ENCODE measurements at places on chromosomes 3 and 15.

- peak overlapping the region; percentile 11 for H3K4me3 ChIP-seq
- peak overlapping the region; percentile 64 for H3K27ac ChIP-seq
Measured at GRCh38 chr3:191366675-191367074, 36.3 kb upstream of the UTS2B start.

DNA sequence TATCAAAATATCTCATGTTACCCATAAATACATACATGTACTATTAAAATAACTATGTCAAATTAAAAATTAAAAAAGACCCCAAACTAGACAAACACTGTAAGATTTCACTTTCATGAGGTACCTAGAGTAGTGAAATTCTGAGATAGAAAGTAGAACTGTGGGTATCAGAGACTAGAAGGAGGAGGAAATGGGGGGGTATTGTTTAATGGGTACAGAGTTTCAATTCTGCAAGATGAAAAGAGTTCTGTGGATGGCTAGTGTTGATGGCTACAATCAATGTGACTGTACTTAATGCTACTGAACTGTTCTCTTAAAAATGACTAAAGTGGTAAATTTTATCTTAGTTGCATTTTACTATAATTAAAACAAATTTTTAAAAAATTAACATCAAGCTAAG, 36.6 kb downstream of the RFX7 start:
- H3K27me3 ChIP-seq = no peaks in the 10 kb centered on the region
- H3K36me3 ChIP-seq = peaks cover 29% of the 10 kb centered on the region
- no peak for DNase-seq
- peaks cover 75% of the 10 kb centered on the region for H3K4me1 ChIP-seq
- no peak overlapping the region for H3K27ac ChIP-seq
- no peak overlapping the region for H3K4me3 ChIP-seq

DNA sequence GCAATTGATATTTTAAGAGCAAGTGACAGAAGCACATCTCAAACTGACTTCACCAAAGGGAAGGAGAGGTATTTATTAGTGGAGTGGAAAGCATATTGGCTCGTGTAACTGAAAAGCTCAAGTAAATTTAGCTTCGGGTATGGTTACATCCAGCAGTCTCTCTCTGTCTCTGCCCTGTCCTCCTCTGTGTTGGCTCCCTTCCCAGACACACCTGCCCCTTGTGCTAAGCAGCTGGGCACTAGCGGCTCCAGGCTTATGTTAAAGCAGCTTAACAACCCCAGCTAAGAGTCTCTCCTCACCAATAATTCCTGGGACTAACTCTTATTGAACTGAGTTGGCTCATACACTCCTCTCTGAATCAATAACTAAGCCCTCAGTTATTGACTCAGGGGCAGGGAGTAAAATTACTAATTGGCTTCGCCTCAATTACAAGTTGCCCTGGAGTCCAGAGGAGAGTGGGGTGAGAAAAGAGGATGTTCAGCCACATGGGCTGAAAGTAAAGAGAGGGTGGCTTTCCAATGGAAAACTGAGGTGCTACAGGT, 12.8 kb upstream of the SH3BP5 start:
- H3K27ac ChIP-seq = no peak overlapping the region
- no peaks in the 10 kb centered on the region for H3K36me3 ChIP-seq
- H3K27me3 ChIP-seq = peaks cover 21% of the 10 kb centered on the region
- H3K4me1 ChIP-seq = peaks cover 7% of the 10 kb centered on the region

DNA sequence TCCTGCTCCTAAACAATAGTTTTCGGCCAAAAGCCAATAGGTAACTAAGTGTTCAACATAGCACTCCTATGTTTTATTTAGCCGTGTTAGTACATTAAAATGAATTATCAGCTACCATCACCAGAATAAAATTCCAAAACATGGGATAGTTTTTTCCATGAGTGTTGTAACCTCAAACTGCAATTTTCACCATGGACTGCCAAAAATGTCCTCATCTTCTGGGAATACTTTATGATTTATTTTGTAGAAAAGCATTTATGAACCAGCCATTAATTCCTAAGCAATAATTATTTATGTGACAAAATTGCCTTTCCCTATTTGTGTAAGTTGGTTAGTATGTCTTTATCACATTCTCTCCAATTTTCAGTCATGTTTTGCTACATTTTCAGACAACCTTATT, 438.1 kb downstream of the NAALADL2 start:
- no peaks in the 10 kb centered on the region for H3K27me3 ChIP-seq
- H3K4me3 ChIP-seq = no peak overlapping the region
- peaks cover 19% of the 10 kb centered on the region for H3K4me1 ChIP-seq
- no peaks in the 10 kb centered on the region for H3K36me3 ChIP-seq
- no peak overlapping the region for H3K27ac ChIP-seq

- peak; percentile 52 for DNase-seq
- no peak overlapping the region for H3K27ac ChIP-seq
- no peak overlapping the region for H3K4me3 ChIP-seq
- no peaks in the 10 kb centered on the region for H3K36me3 ChIP-seq
- peaks cover 42% of the 10 kb centered on the region for H3K4me1 ChIP-seq
Measured at GRCh38 chr3:184740509-184741258, 28.8 kb upstream of the MAGEF1 start.

GRCh38 chr3:151563305-151563704, 102.4 kb upstream of the IGSF10 start:
- H3K4me1 ChIP-seq = no peaks in the 10 kb centered on the region
- no peak for DNase-seq
- H3K27ac ChIP-seq = no peak overlapping the region
- no peaks in the 10 kb centered on the region for H3K36me3 ChIP-seq
- no peak overlapping the region for H3K4me3 ChIP-seq

- peaks cover 5% of the 10 kb centered on the region for H3K27me3 ChIP-seq
- H3K4me3 ChIP-seq = peak overlapping the region; percentile 65
- H3K4me1 ChIP-seq = peaks cover 87% of the 10 kb centered on the region
- DNase-seq = peak; percentile 54
- H3K36me3 ChIP-seq = peaks cover 10% of the 10 kb centered on the region
Measured at GRCh38 chr15:90557186-90558084, 27.7 kb downstream of the CRTC3 start.

DNA sequence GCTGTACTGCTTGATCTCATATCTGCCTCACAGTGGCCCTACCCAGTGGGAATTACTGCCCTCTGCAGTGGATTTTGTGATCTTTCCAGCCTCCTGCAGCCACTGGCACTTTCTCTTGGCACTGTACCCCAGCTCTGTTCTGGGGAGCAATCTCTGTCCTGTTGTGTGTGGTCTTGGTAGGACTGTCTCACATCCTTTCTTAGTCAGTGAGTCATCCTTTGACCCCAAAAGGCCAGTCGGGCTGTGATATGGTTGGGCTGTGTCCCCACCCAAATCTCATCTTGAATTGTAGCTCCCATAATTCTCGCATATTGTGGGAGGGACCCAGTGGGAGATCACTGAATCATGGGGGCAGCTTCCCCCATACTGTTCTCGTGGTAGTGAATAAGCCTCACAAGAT, 133.3 kb upstream of the TPM1 start:
- peaks cover 9% of the 10 kb centered on the region for H3K4me1 ChIP-seq
- H3K36me3 ChIP-seq = no peaks in the 10 kb centered on the region
- H3K27ac ChIP-seq = peak overlapping the region; percentile 13
- peak; percentile 11 for DNase-seq
- H3K4me3 ChIP-seq = no peak overlapping the region

DNA sequence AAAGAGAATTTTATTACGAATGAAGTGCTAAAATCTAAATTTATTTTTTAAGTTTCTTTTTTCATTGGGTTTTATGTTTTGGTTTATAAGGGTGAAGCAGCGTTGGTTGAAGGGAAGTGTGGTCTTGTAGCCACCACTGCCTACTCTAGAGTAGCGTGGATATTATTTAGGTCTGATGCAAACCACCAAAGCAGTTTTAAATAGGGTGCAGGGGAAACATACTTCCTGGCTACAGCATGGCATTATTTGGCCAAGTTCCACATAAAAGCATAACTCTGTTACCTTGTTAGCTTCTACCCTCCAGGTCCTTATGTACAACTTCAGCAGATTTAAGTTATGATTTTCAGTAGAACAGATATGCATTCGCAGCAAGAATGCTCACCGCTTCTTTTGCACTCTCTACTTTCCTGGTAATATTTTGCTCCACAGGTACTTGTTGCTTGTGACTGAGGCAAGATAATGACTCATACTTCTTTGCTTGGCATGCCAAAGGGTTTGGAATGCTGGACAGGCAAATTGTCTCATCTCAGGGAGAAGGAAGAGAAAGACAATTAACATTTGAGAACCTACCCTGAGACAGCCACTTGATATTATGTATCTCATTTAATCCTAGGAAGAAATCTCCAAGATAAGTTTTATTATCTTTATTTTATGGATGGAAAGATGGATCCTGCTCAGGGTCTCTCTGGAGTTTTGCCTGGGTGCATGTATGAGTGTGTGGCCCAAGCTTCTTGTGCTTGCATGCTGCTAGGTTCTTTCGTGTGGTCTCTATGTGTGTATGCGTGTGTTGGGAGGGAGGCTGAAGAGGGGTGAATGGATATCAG, 5.4 kb downstream of the TGFBR2 start:
- H3K36me3 ChIP-seq = peaks cover 35% of the 10 kb centered on the region
- H3K27ac ChIP-seq = peak overlapping the region; percentile 17
- H3K4me1 ChIP-seq = peaks cover 89% of the 10 kb centered on the region
- DNase-seq = peak; percentile 57

DNA sequence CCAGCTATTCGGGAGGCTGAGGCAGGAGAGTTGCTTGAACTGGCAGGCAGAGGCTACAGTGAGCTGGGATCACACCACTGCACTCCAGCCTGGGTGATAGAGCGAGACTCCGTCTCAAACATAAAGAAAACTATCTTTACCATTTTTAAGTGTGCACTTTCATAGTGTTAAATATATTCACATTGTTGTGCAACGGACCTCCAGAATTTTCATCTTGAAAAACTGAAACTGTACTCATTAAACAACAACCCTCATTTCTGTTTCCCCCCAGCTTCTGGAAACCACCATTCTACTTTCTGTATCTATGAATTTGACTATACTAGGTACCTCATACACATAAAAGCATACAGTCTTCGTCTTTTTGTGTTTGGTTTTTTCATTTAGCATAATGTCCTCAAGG, 375.1 kb downstream of the SHQ1 start:
- H3K27me3 ChIP-seq = peaks cover 6% of the 10 kb centered on the region
- H3K4me3 ChIP-seq = no peak overlapping the region
- no peaks in the 10 kb centered on the region for H3K36me3 ChIP-seq
- no peaks in the 10 kb centered on the region for H3K4me1 ChIP-seq

DNA sequence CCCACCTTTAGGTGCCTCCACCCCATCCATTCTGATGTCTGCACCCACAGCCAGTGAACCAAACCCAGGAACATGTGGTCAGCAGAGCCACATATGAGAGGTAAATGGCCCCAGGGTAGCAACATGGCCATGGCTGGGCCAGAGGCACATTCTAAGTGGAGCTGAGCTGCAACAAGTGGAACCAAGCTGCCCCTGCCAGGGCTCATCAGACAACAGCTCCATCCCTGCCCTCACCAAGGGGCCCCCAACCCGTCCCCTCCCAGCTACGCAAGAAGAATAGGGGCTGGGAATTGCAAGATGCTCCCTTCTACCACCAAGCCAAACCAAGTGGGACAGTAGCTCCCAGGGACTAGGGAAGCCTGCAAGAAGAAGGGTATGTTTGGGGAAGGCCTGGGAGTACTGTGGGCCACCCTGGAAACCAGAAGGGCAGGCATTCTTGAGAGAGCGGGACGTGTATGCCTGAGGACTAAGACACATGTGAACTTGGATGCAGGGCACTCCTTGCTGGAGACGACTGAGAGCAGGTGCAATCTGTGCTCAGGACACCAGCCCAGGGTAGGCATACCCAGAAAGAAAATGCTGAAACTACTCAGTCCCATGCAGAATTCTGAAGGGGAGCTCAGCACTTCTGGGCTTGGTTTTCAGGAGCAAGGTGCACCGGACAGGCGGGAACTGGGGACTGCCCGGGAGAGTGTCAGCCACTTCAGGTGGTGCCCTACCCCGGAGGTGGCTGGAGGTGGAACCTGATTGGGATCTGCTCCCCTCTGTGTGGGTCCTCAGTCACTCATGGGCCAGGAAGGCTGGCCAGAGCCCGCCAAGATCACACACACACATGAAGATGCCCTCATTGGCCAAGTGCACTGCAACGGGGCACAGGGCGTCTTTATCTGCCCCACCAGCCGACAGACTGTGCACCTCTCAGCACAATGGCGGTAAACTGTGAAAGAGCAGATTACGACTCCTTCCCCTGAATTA, 9.5 kb downstream of the MYL3 start:
- H3K4me1 ChIP-seq = no peaks in the 10 kb centered on the region
- DNase-seq = no peak
- no peak overlapping the region for H3K27ac ChIP-seq
- no peaks in the 10 kb centered on the region for H3K36me3 ChIP-seq
- no peak overlapping the region for H3K4me3 ChIP-seq

DNA sequence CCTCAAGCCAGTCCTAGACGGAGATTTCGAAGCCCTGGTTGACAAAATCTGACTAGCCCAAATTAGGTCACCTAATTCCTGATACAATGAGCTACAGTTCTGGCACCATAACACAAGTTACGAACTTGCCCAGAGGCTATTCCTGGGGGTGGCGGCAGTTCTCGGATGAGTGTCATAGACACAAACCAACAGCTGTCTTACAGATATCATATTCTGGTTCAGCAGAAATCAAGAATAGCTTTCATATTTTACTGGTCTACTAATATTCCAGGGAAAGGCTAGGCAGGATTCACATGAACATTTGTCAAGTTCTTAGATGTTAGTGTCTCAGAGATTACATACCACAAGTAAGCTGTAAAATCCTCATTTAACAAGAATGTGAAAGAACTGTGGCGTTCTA, 8.8 kb downstream of the ANAPC13 start:
- peaks cover 29% of the 10 kb centered on the region for H3K36me3 ChIP-seq
- peak overlapping the region; percentile 91 for H3K27ac ChIP-seq
- peaks cover 86% of the 10 kb centered on the region for H3K4me1 ChIP-seq

DNA sequence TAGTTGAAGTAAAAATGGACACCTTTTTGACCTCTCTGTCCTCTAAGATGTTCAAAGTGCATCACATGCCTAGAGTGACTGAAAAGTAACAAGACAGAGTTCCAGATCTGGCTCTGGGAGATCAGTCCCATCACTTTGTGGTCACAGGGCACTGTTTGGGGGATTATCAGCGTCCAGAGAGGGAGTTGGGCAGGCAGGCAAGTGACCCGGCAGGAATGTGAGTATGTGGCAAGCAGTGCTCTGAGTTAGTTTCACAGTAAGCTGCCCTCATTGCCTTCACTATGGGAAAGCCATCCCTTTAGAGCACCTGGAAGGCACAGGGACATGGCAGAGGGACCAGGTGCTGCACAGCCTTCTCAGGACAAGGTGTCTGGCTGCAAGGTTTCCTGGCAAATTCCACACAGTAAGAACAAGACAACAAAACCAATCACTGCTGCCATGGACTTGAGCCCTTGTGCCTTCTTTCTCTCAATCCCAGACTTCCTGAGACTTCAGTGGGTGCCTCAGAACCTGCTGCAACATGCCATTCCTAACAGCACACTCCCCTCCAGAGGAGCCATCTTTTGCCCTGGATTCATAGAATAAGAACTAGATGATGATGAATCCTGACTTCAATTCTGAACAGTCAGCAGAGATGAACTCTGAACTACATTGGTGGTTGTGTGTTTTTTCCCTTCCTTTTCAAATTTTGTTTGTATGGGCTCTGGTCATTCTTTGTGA, 55.2 kb downstream of the TIPARP start:
- DNase-seq = no peak
- H3K27me3 ChIP-seq = peaks cover 8% of the 10 kb centered on the region
- peaks cover 42% of the 10 kb centered on the region for H3K4me1 ChIP-seq

GRCh38 chr3:194485881-194486539, 792 bp downstream of the ATP13A3 start:
- peaks cover 30% of the 10 kb centered on the region for H3K36me3 ChIP-seq
- peaks cover 4% of the 10 kb centered on the region for H3K27me3 ChIP-seq
- peak overlapping the region; percentile 92 for H3K4me3 ChIP-seq
- peaks cover 69% of the 10 kb centered on the region for H3K4me1 ChIP-seq
